ENCODE measurements at places on chromosomes 3 and 15.

DNA sequence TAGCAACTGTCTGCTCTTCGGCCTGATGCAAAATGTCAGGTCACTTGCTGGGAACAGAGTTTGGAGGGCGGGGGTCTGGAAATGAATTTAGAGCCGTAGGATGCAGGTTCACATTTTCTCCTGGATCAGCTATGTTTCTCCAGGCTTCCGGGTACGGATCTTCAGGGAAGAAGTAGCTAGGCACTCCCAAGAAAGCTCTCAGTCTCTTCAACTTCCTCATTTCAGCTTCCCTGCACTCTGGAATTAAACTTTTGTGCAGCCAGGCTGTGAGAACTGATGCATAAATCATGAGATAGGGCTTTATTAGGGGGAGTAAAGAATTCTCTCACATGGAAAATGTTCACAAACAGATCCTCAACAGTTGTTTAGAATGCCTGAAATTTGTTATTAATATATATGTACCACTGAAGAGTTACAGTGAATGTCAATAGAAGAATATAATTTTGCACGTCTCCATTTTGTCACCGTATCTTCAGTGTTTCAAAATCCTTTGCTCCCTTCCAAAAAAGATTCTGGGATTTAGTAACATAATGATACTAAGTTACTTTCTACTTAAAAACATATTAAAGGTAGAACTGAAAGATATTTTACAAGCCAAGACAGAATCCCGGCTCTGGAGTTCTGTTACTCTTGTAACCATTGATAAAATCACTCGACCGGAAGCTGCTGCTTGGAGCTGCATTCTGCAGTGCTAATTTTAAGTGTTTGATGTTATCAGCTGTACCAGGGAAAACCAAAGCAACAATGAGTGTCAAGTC, 178.5 kb upstream of the P2RY1 start:
- DNase-seq = no peak

DNA sequence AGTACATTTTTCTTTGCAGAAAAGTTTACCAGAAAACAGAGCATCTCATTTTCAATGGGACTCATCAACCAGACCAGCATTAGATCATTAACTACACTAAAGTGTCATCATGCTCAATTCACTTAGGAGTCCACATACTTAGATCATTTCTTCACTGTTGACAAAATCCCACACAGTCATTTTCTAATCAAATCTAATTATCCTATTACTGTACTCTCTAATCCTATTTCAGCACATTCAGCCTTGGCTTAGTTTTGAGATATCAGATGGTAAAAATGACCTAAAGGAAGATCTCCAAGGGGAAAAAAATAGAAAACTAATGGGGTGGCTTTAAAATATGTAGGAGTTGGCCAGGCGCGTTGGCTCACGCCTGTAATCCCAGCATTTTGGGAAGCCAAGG, 5.2 kb upstream of the CTXN2 start:
- no peak for DNase-seq

DNA sequence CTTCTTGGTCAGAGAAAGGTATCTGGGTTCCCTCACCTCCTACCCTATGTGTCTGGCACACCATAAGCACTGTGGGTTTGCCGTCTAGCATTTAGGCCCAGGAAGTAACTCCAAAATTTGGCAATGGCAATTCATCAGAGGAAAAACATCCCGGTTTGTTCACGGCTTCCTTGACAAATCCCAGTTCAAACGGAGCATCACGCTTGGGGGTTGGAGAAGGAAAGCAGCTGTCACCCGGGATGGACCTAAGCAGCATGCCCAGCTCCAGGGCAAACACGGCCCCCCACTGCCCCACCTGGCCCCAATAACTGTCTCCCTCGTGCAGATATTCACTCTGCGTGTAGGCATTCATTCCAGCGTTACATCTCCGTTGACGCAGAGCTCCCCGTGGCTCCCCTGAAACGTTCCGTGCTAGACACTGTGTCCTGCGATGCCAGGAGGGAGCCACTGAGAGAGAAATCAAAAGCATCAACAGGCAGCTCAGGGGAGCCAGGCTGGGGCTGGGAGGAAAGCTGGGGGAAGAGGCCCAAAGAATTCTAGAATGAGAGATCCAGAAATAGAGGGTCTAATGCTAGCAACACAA, 41.4 kb downstream of the NTRK3 start:
- no peak for DNase-seq

- DNase-seq = no peak
Measured at GRCh38 chr3:150079029-150079739, 108.5 kb upstream of the PFN2 start.

DNA sequence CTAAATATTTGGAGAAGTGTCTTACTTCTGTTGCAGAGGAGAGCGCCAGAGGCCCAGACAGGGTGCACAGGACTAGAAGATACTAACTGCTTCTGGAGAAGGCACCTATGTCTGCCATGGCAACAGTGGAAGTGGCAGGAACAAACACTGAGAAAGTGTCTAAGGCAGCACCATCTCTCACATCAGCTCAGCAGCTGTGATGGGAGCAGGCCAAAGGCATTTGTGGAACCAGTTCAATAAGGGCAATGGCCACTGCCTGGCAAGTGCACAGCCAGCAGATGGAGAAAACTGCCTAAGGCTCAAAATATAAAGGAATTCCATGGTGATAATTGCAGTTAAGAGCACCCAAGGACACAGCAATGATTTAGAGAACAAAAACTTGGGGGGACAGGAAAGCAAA, 563.0 kb upstream of the CCDC54 start:
- no peak for DNase-seq

GRCh38 chr3:48747706-48748105, 30.7 kb upstream of the IP6K2 start:
- no peak for DNase-seq

GRCh38 chr3:107531917-107532469, 9.2 kb downstream of the BBX start:
- DNase-seq = no peak

GRCh38 chr3:82081351-82081750, 319.9 kb upstream of the GBE1 start:
- no peak for DNase-seq

DNA sequence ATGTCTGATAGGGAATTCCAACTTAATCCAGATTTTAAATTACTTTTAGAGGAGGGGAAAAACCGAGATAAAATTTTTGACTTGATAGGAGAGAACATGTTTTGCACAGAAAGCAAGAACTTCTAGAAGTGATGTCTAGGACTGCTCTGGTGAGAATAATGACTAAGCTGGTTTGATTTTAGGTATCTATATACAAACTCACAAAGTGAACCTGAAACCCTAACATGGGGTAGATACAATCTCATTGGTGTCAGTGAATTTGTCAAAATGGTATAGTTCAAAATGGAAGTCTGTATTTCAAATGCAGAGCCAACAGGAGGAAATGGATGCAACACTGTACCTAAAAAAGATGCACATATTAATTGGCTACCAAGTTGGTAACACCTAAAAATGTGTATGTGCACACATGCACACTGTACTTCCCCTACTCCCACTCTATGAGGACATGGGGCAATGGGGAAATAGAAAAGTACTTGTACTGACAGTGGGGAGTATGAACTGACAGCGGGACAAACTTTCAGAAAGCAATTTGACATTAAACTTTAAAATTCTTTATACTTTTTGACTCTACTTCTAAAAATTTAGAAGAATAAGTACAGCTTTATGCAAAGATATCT, 53.0 kb downstream of the NR1I2 start:
- DNase-seq = no peak

- no peak for DNase-seq
Measured at GRCh38 chr15:62173215-62173614, 8.1 kb upstream of the C2CD4B start.

DNA sequence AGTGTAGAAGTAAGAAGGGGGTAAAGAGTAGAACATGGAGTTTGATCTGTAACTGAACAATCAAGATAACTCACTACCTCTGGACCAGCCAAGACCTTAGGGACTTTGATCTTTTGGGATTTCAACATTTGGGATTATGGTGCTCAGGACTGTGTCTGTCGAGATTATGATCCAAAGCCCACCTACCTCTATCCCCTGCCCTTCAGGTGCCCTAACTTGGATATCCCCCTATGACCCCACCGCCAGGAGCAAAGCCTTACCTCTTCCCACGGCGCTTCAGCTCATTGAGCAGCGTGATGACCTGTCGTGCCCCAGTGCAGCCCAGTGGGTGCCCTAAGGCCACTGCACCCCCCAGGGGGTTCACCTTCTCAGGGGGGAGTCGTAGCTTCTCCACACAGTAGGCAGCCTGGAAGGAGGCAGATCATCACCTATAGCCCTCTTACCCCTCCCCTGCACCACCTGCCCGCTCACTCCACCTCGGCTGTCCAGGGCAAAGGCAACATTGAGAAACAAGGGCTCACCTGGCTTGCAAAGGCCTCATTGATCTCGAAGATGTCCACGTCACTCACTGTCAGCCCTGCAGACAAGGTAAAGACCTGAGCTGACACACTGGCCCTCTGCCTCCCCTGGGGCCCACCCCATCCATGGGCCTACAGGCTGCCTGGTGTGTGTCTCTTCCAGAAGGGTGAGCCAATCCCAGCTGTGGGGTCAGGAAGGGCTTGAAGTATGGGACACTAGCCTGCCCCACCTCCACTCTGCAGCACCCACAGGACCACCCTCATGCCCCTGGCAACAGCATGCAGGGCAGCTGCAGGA, 11.4 kb downstream of the ACAA1 start:
- DNase-seq = no peak

DNA sequence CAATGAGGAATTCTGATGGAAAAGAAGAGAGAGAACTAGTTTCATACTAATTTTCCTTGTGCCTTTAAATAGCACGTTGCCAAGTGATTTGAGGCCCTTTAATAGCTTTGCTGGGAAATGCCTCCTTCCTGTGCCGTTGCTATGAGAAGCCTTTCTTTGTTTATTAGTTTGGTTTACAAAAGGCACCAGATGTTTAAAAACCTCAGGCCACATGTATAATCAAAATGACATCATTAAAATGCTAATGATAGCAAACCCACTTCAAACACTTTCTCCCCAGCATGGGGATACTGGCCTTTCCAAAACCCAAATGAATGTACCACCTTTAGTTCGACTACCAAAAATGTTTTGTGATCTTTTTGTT, 50.0 kb upstream of the TBC1D23 start:
- no peak for DNase-seq

- no peak for DNase-seq
Measured at GRCh38 chr3:177776661-177777101, 579.4 kb upstream of the TBL1XR1 start.

DNA sequence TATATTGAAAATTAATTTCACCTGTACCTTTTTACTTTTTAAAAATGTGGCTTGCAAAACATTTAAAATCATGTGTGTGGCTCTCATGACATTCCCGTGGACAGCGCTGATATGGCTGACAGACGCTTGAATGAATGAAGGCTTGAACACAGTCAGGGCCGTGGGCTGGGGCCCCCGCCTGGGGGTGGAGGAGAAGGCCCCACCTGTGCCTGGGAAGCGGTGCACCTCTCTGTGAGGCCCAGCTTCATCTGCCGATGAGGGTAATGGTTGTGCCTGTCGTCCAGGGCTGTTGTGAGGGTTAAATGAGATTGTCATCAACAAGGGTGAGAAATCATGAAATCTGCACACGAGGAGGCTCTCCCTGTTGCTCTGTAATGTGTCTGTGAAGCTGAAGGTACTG, 85.9 kb upstream of the PRR23E start:
- DNase-seq = no peak

- DNase-seq = no peak
Measured at GRCh38 chr3:131033480-131034080, 6.9 kb downstream of the NEK11 start.

DNA sequence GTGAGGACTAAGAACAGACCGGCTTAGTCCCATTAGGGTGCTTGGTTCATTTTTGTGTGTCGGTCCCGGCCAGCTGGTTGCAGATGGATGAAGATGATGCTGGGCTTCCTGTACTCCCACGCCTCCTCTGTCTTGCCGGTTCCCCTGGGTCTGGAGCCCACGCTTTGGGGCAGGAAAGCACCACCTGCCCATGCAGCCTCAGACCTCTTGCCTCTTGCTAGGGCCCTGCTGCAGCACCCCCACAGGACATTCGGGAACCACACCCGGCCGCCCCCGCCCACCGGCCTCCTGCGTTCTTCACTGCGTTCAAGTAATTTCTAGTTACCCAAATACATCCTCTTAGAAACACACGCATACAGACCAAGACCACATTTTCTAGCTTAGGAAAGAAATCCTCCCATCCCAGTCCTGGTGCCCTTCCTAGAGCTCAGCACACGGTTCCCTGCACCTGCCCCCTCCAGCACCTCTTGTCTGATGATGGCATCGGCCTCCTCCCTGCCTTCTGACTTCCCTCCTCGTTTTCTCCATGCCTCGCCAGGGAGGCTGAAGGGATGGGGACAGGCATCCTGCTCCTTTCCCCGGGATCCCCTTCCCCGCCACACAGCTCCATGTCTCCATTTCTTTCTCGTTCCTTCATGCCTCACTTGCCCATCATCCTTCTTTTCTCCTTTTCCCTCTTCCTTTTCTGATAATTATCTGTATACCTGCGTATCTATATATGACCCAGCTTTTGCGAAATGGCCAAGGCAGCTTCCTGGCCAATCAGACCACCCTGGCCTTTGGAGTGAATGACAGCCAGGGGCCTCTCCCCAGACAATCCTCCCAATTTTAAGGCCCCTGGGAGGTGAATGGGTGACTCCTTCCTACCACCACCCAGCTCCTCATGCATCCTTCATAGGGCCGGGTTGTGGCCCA, 30.9 kb downstream of the FAM3D start:
- DNase-seq = no peak

GRCh38 chr3:191138937-191139336, 60.1 kb upstream of the OSTN start:
- no peak for DNase-seq

- DNase-seq = no peak
Measured at GRCh38 chr3:32237670-32238452, 619 bp upstream of the CMTM8 start.

DNA sequence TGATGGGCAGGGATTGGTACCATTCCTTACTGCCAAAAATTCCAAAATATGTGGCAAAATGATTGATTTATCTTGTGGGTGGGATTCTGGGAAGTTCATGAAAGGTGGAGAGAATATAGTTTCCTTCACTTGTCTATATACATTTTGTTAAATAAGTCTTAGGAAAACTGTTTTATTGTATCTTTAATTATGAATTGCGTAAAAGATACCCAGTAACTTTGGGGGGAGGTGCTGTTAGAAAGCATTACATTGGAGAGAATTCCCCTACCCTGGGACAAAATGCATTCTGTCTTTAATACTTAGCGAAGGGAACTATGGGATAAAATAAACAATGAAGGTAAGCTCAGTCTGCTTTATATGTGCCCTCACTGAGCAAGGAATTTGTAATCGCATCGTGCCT, 4.6 kb downstream of the SETD5 start:
- DNase-seq = no peak

DNA sequence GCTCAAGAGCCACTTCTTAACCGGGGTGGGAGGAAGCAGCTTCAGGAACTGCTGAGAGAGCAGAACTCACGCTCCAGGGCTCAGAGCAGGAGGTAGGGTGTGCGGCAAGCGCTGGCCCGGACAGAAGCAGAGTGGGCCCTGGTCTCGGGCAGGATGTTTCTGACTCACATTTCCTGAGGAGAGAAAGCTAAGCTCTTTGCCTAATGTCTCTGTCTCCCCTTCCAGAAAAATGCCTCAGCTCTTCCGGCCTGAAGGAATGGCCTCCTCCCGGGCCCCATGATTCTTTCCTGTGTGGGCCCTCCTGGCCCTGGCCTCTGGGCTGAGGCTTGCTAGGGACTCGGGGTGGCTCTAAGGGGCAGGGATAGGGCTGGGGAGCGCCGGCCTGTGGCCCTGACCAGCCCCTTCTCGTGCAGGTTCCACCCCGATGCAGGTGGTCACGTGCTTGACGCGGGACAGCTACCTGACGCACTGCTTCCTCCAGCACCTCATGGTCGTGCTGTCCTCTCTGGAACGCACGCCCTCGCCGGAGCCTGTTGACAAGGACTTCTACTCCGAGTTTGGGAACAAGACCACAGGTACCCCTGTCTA, 4.1 kb upstream of the STAB1 start:
- DNase-seq = no peak

- no peak for DNase-seq
Measured at GRCh38 chr3:50890688-50891344, 216.1 kb downstream of the DOCK3 start.
